Astrocyte of the spinal cord (primary cell): ENCODE measurements at places on chromosomes 13 and 19.

DNA sequence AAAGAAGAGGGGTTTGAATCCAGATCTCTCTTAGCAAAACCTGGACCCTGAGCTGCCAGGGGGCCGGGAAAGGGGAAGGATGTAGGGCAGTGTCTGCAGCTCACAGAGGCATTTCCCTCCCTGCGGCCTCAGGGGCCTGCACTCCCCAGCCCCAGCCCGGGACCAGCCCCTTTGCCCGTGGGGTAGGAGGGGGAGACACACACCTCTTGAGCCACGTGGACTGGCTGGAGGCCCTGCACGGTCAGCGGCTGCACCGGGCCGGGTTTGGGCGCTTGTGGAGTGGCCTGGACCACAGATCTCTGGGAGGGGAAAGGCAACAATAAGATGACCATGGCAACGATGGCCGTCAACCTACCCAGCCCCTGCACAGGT lies 26.9 kb downstream of the RFX1 start:
- DNase-seq = no peak

DNA sequence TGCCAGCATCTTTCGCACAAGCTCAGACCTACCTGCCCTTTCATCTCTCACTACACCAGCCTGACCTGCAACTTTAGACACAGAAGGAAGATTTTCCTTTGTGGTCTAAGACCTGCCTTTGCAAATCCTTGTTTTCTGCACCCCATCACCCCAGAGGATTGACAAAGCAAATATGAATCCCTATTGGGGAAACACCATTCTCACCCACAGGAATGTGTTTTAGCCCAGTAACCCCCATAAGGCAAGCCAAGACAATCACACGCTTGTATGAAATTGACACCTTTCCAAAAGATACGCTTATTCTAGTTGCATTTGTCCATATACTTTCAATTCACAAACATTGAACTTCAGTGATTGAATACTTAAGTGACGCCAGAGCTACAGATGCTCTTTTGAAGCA lies 55.7 kb downstream of the SPATA13 start:
- DNase-seq = no peak

- no peak for DNase-seq
Observed at GRCh38 chr13:42551611-42552010, 22.3 kb upstream of the TNFSF11 start.

- DNase-seq = no peak
Observed at GRCh38 chr13:99806671-99807070, 164.9 kb downstream of the ZIC5 start.

- DNase-seq = no peak
Observed at GRCh38 chr19:28297586-28298157, 915.3 kb downstream of the UQCRFS1 start.

GRCh38 chr13:99370481-99371275 lies 63.5 kb upstream of the GPR183 start:
- DNase-seq = no peak

- no peak for DNase-seq
Observed at GRCh38 chr13:113904411-113904810, 40.5 kb upstream of the GAS6 start.

DNA sequence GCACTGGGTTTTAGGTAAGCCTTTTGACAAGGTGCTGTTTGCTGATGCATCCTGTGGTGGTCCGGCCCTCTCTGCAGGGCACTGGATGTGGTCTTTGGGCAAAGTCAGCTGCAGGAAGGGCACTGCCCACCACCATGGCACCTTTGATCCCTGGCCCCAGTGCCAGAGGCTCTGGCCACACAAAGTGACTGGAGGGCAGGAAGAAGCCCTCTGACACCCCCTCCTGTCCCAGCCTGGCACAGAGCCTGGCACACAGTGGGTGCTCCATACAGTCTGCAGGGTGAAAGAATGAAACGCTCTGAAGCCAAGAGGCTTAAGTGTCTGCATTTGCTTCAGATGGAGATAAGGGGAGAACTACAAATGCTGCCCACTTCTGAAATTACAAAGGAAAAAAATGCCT lies 47.6 kb upstream of the CNMD start:
- no peak for DNase-seq

DNA sequence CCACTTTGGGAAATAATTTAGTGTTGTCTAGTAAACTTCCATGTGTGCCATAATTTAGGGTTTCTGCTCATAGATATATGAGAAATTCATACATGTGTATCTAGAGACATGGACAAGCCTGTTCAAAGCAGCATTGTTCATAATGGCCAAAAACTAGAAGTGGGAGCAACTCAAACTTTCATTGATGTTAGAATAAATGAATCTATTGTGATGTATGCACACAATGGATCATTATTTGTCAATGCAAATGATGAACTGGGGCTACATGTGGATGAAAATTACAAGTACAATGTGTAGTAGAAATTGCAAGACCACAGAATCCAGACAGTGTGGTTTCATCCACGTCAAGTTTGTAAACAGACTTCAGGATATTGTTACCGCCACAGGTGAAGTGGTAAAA lies 284.7 kb downstream of the SLC7A1 start:
- no peak for DNase-seq

DNA sequence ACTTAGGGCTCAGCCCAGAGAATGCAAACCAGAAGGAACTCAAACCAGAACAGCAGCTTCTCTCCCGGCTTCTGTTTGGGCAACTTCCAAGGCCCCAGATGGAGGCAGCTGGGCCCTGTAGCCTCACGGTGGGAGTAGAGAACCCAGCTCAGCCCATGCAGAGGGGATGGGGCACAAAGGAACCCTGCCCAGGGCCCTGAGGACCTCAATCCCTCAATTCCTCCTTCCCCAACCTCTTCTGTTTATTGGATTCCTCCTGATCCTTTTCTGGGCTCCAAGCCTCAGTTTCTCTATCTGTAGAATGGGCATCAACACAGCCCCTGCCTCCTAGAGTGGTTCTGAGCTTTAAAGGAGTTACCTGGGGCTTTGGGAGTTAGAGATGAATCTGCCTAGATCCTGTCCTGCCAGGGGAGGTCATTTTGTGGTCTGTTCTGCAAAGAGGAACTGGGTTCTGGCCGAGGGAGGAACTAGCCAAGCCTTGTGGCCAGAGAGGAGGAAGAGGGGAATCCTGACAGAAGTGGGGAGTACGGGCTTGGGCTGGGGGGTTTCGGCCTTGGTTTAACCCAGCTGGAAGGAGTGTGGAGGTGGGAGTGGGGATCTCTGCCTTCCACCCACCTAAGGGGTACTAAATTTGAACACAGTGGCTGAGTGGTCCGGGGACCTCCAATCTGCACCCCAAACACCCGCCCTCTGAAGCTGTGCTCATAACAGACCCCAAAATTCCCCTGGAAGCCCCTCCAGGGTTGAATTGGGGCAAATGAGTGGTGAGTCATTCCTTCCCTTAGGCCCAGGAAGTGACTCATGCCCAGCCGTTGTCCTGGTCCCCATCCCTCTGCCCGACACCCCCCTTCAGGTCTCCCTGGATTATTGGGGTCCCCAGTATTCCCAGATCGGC lies 2.7 kb downstream of the ADGRE5 start:
- peak; percentile 34 for DNase-seq

DNA sequence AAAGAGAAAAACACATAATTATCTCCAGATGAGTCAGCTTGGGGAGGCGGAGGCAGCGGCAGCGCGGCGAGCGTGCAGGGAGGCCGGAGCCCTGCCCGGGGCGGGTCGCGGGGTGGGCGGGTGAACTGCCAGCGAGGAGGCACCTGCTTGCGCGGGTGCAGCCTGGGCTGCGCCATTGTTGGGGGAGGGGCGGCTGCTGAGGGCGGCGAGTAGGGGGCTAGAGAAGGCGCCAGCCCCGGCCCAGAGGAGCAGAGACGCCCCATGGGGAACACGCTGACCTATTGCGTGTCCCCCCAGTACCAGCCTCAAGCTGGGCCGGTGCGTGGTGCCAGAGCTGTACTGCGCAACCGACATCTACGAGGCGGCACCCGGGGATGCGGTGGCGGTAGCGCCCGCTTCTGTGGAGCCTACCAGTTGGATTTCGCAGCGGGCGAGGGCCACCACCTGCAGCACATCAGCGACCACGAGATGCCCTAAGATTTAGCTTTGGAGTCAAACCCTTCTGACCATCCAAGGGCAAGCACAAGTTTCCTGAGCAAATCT lies 16.7 kb downstream of the ZNF100 start:
- no peak for DNase-seq

DNA sequence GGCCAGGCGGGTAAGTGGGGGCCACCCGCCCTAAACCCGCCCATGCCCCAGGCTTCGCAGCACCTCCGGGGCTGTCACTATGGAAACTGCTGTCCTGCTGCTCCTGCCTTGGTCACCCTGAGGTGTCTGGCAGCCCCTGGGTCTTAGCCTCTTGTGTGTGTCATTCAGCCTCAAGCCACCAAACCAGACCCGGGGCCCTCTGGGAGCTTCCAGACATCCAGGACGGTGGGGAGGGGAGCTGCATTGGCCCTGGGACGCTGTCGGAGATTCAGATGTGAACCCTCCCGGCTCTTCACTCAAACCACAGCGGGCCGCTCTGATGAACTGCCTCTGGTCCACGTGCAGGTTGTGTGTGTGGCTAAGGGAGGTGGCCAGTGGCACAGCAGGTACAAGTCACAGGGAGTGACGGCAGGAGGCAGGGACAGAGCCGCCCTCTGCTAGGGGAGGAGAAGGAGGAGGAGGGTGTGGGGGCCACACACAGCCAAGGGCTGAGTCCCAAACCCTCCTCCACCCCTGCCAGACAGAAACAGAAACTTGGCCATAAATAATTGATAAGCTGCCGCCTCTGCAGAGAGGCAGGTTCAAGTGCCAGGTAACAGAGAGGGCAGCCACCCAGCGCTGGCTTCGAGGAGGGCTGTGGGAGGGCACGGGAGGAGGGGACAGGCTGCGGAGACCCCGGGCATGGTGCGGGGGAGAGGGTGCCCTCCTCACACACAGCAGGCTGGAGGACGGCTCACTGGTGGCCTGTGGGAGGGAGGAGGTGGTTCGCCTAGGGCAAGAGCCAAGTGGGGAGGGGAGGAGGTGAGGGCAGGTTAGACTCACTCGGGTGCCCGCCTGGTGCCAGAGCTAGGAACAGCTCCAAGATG lies 8.0 kb downstream of the NANOS3 start:
- DNase-seq = no peak

- peak; percentile 83 for DNase-seq
Observed at GRCh38 chr13:37657134-37657533, 58.6 kb upstream of the POSTN start.

DNA sequence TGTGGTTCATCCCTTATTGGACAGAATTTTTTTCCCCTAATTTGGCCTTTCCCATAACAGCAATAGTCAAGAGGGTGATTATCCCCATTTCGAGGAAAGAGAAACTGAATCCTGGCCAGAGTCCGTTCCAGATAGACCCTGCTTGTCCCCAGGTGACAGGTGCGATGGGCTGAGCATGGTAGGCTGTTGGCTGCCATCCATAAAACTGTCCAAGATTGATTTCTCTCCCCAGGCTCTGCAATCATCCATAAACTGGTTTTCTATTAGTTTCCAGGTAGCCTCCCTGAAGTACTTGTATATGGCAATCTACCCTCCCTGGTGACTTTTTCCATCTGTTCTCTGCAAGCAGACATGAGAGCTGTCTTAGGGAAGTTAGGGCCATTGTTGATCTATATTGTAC lies 25.4 kb downstream of the SERP2 start:
- no peak for DNase-seq

DNA sequence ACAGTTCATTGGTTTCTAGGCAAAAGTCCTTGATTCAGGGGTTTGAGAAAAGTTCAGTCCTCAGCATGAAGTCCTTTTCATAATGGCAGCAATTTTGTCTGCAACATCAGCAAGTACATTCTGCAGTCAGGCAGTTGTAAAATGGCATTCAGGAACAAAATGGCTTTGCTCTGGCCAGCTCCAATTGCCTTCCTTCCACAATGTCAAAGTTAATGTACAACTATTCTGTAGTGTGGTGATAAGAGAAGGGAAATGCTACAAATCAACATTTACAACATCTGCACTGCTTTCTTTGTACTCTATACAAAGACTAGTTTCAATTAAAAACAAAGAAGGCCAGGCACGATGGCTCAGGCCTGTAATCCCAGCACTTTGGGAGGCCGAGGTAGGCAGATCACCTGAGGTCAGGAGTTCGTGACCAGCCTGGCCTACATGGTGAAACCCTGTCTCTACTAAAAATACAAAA lies 1.8 kb upstream of the NEK3 start:
- no peak for DNase-seq

- DNase-seq = no peak
Observed at GRCh38 chr13:94178625-94179244, 300.7 kb downstream of the DCT start.
